A172 (cell line): ENCODE measurements at places on chromosomes 7 and 10. TPM values are rescaled to one million over a fixed set of nuclear protein-coding genes. Genes with fewer than 3 reads are reported as not detected.

GRCh38 chr10:591646-592045, 97.8 kb downstream of the DIP2C start:
- no peak for DNase-seq

DNA sequence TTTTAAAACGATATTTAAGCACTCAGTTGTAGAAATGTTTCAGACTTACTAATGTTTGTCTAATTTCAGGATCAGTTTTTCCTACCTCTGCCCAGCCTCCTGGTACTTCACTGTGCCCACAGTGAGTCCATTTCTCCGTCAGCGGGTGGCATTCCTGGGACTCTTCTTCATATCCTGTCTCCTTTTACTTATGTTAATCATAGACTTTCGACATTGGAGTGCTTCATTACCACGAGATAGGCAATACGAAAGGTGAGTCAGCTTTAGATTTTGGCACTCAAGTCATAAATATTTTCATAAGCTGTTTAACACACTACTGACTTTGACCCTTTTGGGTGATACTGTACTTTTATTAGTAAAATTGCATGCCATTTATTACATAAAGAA, 2.1 kb downstream of the ENTPD7 start:
- peak; percentile 88 for DNase-seq

GRCh38 chr7:156892081-156892800, 742 bp downstream of the LMBR1 start:
- peak; percentile 8 for DNase-seq

The IFRD1 gene
- total RNA-seq, result 97.0 and 114 TPM in 2 replicates

The C10orf105 gene
- not detected in 2 replicates for total RNA-seq
